ENCODE measurements at places on chromosomes 3 and 15.

GRCh38 chr3:24202071-24202470 lies 257.0 kb downstream of the NR1D2 start:
- no peak for DNase-seq

DNA sequence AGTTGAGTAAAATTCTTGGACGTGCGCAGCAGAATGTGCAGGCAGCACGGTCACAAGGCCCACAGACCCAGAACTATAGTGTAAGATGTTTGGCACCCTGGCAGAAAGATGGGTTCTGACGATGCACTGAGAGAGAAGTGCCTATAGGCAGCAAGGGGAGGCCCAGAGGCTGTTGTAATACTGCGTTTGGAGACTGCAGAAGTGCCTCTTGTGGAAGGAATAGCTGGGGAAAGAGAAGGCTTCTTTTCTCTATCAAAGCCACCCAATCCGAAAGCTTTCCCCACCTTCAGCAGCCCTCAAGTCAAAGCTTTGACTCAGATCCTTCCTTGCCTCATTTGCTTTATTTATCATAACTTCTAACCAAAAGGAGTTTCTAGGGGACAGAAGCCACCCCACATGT lies 5.2 kb upstream of the SIN3A start:
- DNase-seq = no peak

DNA sequence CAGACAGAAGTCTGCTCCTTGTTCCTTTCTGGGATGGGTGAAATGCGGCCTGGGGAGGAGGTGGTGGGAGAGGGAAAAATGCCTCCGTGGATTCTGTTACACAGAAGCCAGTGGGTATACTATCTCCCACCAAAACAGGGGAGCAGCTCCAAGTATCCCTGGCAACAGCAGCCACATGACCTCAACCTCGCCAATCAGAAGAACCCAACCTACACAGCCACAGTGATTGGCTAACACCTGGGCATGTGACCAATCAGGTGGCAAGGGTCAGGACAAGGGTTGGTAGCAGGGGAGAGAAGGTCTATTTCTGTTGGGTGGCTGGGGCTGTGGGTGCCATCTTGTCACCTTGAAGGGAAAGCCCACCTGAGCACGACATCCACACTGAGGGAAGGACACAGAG lies 9.1 kb upstream of the ACAD9 start:
- no peak for DNase-seq

GRCh38 chr15:49225572-49226281 lies 55.7 kb downstream of the GALK2 start:
- DNase-seq = peak; percentile 71

DNA sequence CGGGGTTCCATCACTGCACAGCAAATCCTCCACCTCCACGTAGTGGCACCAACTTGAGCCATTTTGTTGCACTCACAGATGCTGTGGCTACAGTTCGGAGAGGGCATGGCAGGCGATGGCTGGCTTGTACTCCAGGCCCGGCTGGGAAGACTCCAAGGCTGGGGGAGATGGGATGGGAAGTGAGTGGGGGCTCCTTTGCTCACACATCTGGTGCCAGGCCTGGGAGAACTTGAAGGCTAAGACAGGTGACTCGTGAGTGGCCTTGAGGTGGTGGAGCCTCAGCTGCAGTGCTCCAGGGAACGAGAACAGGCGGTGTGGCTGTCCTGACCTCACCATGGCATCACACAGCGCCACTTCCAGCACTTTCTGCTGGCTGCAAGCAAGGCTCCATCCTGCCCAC lies 87.9 kb downstream of the PLXNA1 start:
- DNase-seq = no peak

- DNase-seq = no peak
Observed at GRCh38 chr3:9422712-9423424, 25.5 kb downstream of the SETD5 start.

- no peak for DNase-seq
Observed at GRCh38 chr15:91113030-91113429, 13.0 kb downstream of the SV2B start.

DNA sequence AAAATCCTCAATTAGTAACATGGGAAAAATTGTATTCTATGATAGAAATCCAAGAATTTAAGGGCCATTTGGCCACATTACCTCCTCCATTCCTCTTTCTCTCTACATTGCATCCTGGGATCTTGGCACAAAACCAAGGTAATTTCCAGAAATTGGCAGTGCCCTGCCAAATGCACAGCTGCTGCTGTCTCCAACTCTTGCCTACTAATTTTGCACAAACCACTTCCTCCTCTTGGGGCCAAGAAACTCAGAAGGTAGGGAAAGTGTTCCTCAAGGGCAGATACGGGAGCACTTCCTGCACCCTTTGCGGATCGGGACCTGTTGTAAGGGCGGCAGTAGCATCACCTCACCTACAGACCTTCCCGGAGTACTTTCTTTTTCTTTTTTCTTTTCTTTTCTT lies 57.8 kb downstream of the MAP3K13 start:
- no peak for DNase-seq
